Right lung (tissue), 10 donors: ENCODE measurements at places on chromosomes 7 and 10.

GRCh38 chr7:29363636-29364425, 169.3 kb downstream of the CHN2 start:
- DNase-seq, result no peak

DNA sequence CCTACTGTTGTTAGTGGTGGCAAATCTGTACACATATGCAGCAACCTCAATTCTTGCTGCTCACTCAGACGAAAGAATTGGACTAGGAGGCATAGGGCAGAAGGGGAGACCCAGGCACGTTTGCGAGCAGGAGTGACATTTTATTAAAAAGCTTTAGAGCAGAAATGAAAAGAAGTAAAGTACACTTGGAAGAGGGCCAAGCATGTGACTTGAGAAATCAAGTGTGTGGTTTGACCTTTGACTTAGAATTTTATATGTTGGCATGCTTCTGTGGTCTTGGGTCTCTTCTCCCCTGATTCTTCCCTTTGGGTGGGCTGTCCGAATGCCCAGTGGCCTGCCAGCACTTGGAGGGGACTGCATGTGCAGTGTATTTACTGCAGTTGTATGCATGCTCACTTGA, 205.5 kb upstream of the SEMA3D start:
- no peak for DNase-seq

DNA sequence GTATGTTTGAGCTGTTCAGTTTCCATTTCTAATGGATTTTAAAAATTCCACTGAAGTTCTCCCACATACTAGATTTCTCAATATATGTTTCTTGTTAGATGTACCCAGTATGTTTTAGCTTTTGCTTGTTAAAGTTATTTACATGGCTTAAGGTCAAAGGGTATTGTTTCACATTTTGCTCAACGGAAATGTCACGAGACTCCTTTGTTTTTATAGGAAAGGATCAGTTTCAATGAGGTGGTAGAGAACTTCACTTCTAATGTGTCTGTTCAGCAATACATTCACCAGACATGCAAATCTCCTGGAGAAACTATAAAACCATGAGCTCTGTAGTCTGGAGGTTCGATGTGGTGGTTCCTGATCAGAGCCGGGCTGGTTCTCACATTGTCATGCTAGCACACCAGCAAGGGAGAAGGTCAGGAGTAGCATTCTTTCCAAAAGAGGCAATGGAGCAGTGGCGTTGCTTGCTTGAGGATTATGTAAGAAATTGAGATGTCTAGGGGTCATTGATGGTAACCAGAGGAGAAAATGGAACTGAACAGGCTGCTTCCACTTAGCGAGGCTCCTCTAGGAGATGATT, 114.0 kb downstream of the RAB18 start:
- no peak for DNase-seq

- DNase-seq, result peak; percentile 43
Observed at GRCh38 chr7:134368851-134369544, 52.3 kb upstream of the SLC35B4 start.

GRCh38 chr10:4074545-4075407, 289.8 kb upstream of the KLF6 start:
- no peak for DNase-seq

- DNase-seq, result no peak
Observed at GRCh38 chr7:36852017-36852416, 127.7 kb upstream of the AOAH start.

- no peak for DNase-seq
Observed at GRCh38 chr7:112079122-112079521, 127.1 kb downstream of the DOCK4 start.

DNA sequence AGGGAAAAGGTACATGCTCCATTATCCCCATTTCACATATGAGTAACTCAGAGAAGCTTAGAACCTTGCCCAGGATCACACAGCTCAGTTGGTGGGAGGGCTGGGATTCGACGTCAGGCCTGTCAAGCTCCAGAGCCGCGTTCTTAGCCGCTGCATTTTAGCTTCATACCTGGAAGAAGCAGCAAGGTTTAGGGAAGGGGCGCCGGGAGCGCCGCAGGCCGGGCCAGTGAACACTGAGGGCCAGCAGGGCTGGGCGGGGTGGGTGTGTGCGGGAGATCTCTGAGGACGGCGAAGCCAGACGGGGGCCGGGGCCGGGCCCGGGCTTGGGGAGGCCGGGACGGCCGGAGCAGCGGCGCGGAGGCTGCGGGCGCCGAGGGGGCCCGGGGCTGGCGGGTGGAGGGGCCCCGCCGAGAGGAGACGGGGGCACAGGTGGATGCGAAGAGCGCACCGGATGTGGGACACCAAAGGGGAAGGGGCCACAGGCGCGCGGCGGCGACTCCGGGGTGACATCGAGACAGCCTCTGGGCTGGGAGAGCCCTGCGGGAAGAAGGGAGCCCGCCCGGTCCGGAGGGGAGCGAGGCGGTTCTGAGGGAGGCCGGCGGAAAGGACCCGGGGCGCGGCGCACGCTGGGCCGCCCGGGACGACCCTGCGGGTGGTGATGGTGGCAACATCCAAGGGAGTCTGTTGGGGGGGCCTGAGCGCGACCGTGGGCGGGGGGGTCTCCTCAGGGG, 498 bp downstream of the NDST2 start:
- DNase-seq, result no peak

- peak; percentile 25 for DNase-seq
Observed at GRCh38 chr7:117479225-117480054, at the start of gene CFTR. TSS of gene CFTR (plus strand) at chr7:117480025. CDS start at chr7:117480095, 70 bp downstream.

DNA sequence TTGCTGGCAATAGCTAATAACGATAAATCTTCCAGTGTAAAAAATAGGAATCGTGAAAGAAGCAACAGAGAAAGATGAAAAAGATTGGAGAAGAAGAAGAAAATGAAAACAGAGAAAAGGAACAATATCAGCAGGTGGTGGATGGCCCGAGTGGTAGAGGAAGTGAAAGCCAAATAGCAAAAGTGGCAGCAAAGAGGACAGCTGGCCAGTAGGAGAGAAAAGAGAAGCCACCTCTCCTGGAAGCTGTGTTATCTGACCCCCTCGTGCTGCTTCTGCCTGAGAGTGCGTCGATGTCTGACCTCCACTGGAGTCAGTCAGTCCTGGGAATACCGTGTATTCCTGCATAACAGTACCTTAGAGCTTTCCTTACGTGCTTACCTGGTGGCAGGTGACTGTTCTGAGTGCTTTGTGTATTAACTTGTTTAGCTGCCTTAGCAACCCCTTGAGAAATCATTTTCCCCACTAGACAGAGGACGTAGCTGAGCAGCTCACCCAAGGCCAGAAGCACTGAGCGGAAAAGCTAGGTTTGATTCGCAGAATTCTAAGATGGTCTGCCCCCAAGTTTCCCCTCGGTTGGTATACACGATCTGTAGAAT, 88.3 kb downstream of the CHN2 start:
- no peak for DNase-seq

DNA sequence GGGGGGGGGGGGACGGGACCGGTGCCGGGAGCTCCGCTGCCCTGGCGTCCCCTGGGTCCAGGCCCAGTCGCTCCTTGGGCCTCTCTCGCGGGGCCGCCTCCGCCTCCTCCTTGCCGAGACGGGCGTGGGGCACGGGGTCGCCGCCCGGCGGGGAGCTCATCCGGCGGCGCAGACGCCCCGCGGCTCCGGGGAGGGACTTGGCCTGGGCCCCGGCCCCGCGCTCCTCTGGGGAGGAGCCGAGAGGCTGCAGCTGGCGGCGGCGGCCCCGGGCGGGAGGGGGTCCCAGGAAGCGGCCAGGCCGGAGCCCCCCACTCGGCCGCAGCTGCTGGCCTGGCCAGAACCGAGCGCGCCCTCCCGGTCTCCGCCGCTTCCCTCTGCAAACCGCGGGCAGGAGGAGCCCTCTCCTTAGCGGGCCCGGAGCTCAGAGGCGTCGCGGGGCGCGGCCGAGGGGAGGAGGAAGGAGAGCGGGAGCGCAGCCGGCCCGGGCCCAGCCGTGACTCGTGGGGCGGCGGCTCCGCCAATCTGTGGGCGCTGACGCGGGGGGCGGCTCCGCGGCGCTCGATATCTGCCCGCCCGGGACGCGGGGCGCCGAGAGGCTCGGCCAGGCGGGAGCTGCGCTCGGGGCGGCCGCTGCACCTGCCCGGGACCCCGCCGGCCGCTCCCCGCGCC, at the start of gene FAM20C:
Gene FAM20C (plus strand): TSS at position 591 of the 669 bp plus-strand sequence. CDS start 629 bp downstream, outside the sequence.
- peak; percentile 87 for DNase-seq

GRCh38 chr7:96004578-96004977, 232.2 kb downstream of the DYNC1I1 start:
- peak; percentile 51 for DNase-seq

GRCh38 chr7:27518561-27519350, 143.9 kb downstream of the HIBADH start:
- DNase-seq, result no peak

- DNase-seq, result no peak
Observed at GRCh38 chr7:100124301-100125230, 2.2 kb upstream of the MBLAC1 start.

- no peak for DNase-seq
Observed at GRCh38 chr10:70341016-70341415, 41.4 kb downstream of the LRRC20 start.

- DNase-seq, result peak; percentile 75
Observed at GRCh38 chr10:110221721-110222261, 14.4 kb downstream of the MXI1 start.

DNA sequence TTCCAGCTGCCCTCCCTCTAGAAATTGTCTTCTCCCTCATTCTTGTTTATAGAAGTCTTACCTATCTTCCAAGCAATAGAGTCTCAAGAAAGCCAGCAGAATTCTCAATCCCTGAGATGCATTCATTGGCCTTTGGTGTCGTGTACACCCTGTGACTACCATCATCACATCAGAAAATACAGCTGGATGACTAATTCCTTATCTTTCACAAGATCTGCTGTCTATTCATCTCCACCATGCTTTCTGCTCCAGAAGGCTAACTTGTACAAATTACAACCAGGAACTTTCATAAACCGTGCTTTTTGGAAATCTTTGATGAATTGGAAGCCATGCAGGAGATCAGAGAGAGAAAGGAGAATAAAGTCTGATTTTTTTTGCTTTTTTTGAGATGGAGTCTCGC, 1062.9 kb upstream of the GHITM start:
- no peak for DNase-seq

- DNase-seq, result no peak
Observed at GRCh38 chr7:18513343-18513742, 17.8 kb downstream of the HDAC9 start.

- DNase-seq, result no peak
Observed at GRCh38 chr10:88118729-88119128, 255.3 kb downstream of the PTEN start.

- DNase-seq, result no peak
Observed at GRCh38 chr7:30348083-30348560, 63.7 kb downstream of the ZNRF2 start.

GRCh38 chr10:79020015-79020491, 48.7 kb upstream of the ZMIZ1 start:
- no peak for DNase-seq
